NCI-H82 (cell line): ENCODE measurements at places on chromosomes 4 and X.

- no peak for DNase-seq
Measured at GRCh38 chr4:155948541-155948940, 5.1 kb downstream of the CTSO start.

GRCh38 chr4:76504613-76505465 lies 69.8 kb downstream of the SHROOM3 start:
- peak; percentile 64 for DNase-seq

- no peak for DNase-seq
Measured at GRCh38 chrX:153516073-153516472, 1.4 kb upstream of the ATP2B3 start.

- no peak for DNase-seq
Measured at GRCh38 chr4:25485104-25485503, 108.0 kb downstream of the ANAPC4 start.

GRCh38 chr4:101961144-101961543 lies 170.6 kb downstream of the BANK1 start:
- DNase-seq: no peak

DNA sequence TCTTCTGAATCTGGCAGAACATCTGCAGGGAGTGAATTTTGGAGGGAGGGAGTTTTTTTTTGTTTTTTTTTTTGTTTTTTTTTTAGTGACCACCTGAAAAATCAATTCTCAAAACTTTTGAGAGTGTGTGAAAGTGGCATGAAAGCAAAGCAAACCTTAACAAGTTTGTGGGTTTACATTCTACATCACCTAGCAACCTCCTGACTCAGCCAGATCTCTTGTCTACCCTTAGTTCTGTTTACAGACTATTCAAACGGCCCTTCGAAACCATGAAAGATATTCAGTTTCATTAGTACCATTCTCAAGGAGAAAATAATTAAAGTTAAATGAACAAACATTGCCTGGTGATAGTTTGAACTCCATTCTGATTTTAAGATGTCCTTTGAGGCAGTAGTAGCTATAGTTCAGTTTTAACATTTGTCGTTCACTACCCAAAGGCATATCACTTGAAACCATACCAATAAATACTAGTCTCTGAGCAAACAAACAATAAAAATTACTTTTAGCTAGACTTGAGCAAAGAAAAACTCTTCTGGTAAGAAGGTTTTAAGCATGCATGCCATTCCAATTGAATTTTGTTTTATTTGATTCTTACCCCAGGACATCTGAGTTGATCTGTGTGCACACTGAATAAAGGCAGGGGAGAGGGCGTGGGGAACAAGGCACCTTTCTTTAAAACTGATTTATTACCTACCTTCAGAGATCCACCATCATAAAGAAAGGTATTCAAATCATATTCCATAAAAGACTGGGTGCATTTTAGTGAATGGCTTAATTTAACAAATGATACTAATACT lies 137.7 kb downstream of the ARX start:
- no peak for DNase-seq

DNA sequence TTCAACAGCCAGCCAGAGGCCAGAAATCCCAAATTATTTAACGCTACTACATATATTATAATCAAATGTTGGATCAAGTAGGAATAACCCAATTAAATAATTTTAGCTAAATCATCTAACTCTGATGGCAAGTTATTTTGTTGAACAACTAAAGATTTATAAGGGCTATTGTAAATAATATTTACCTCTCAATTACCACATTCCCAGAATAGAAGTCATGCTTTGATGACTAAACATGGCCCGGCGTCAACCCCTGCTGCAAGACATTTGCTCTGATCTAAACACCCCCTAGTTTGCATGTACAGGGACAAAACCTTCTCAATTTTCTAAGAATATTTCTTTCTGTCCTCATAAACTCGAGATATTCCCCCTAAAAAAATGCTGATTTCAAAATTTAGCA lies 14.2 kb downstream of the VEGFC start:
- no peak for DNase-seq

DNA sequence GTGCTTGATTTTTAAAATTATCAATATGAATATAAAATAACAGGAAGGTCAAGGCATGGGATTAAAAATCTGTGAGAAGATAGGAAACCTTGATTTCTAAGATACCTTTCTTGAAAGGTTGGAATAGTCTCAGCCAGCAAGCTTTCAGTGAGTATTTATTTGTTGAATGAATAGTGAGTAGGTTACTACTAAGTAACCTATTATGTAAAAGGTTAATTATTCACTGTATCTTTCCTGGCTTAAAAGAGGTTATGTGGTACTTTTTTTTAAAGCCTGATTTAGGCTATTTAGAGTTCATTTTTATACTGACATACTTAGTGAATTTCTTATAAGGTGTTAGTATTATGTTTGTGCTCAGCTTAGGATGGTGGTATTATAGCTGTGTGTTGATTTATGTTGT lies 123.5 kb downstream of the PTPN13 start:
- DNase-seq: no peak

GRCh38 chr4:85372966-85373365 lies 102.0 kb upstream of the ARHGAP24 start:
- no peak for DNase-seq
